ENCODE measurements at places on chromosomes 16 and 17.

DNA sequence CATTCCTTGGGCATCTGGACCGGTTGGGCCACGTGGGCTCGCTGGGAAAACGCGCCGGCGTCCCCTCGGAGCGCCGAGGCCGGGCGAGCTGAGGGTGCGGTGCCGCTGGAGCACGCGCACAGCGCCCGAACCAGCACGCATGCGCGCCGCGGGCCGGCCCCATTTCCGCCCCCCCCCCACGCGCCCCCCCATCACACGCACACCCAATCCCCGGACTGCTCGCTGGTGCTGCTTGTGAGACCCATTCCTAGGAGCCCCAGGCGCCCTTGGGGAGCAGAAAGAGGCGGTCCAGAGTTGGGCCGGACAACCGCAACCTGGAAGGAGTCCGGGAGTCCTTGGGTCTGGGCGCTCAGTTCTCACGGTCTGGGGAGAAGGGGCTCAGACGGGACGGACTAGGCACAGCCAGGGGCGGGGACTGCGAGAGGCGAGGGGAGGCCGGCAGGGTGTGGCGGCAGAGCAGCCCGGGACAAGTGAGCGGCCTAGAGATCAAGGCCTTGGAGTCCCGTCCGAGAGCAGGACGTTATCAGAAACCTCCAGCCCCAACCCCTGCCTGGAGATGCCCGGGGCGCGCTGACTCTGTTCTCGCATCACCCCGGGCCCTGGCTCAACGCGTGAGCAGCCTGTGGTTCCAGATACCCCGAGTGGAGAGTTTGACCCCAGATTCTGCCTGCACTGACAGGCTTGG is 6.0 kb upstream of the CBX8 start:
- no peak for DNase-seq

DNA sequence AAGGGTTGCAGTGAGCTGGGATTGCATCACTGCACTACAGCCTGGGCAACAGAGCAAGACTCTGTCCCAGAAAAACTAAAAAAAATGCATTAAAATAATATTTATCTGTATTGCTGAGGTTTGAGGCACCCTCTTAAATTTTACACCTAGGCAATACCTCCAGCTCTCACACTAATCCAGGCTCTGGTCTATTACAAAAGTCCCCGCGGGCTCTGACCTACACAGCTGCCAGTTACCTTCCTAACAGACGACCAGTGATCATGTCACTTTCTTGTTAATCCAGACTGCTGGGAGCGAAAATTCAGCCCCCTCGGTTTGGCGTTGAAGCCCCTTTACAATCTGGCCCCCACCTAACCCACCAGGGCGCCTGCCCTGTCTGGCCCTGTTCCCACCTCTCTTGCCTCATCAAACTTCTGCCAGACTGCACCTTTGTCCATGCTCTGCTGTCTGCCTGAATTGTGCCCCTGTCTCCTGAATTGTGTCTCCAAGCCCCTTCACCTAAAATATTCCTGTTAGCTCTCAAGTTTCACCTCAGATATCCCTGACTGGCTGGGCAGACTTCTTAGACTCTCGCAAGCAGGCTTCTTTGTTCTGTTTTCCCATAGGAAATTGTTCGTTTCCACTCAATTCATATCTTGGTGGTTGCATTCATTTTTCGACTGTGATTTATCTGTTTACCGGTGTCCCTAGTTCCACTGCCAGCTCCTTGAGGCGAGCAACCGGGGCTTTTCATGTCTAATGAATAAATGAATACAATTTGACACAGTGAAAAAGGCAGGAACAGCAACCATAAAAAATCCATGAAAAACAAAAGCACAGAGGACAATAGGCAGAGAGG is 65.9 kb downstream of the PITPNC1 start:
- no peak for DNase-seq

GRCh38 chr17:4232168-4232813 is 31.5 kb downstream of the ANKFY1 start:
- DNase-seq, result no peak

DNA sequence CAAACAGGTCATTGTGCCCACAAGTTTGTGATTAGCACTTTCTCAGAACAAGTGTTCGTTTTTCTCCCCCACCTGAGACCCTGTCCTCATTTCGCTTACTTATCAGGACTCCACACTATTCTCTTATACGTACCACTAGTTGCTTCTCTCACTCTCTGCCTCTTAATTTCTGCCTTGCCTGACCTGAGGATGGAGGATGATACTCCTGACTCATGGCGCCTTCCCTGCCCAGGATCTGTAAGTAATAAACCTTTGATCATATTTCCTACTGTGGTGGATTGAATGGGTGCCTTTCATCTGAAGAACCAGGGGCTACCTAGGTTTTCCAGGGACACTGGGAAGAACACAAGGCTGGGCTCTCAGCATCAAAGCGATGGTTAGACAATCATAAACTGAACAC is 39.8 kb upstream of the BPTF start:
- no peak for DNase-seq

DNA sequence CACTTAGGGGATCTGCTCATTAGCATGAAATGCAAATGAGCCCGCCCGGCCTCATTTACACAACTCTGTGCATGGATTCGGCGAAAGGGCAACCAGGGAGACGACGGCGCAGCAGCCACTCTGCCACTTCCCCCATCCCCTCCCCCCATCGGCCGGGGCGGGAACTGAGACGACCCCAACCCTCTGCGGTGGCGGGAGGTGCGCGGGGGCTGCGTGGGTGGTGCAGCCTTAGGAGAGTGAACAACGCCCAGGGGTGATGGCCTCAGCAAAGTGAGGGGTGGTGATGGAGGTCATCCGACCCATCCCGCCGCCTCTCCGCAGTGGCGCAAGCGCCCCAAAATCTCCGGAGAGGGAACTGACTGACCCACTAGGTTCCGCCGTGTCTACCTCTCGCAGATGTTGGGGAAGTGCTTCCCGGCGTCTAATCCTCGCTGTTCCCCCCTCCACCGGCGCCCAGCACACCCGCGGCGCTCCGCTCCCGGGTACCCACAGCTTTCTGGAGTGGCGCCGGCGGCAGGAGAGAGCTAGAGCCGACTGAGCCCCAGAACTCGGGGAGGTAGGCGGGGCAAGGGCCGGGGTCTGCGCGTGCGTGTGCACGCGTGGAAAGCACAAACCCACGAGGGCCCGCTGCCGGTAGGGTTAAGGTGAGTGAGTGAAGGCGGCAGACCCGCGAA is 1.4 kb upstream of the CACNA1G start:
- no peak for DNase-seq

DNA sequence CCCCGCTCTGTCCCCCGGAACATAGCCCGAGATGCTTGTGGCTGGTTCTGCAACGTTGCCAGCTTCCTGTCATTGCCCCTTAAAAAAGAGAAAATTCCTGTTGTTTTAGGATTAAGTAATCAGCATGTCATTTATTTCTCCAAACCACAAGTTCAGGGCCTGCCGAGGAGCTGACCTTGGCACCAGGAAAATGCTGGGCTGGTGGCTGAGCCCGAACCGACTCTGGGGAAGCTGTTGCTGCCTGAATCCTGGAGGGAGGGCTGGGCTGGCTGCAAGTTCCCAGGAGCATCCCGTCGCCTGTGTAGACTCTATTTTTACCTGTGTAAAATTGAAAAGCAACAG is 130.9 kb upstream of the FOXF1 start:
- no peak for DNase-seq

- DNase-seq, result no peak
Measured at GRCh38 chr16:21570676-21571017, 28.7 kb upstream of the METTL9 start.

- no peak for DNase-seq
Measured at GRCh38 chr17:65759532-65759931, 198.1 kb upstream of the AXIN2 start.

DNA sequence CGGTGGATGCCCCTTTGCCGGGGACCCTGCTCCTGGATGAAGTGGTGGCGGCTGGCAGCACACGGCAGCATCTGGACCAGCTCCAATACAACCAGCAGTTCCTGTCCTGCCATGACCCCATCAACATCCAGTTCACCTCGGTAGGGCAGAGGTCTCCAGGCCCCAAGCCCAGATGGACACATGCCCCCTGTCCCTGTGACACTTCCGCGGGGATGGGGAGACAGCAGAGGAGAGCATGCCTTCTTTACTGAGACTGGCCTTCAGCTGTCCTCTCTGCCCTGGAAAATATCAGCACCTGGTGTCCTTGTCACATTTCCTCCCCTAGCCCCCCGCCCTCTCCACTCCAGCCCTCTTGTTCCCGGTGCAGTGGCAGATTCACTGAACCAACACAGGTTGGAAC is 6.2 kb downstream of the CHAD start:
- DNase-seq, result no peak

DNA sequence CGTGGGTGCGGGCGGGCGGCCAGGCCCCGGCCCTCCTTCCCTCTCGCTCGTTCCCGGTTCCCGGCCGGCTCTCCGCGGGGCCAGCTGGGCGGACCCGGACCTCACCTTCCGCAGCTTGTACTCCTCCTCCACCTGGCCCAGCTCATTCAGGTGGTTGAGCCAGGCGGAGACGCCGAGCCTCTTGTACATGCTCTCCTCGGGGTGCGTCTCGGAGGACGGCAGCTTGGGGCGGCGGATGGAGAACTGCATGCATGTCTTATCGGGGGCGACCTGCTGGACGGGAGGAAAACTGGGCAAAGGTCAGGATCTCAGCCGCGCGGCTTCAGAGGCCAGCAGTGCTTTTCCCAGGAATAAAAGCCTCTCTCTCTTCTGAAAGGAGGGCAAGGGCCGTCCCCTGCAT is 85.4 kb downstream of the TBC1D16 start:
- DNase-seq, result no peak

DNA sequence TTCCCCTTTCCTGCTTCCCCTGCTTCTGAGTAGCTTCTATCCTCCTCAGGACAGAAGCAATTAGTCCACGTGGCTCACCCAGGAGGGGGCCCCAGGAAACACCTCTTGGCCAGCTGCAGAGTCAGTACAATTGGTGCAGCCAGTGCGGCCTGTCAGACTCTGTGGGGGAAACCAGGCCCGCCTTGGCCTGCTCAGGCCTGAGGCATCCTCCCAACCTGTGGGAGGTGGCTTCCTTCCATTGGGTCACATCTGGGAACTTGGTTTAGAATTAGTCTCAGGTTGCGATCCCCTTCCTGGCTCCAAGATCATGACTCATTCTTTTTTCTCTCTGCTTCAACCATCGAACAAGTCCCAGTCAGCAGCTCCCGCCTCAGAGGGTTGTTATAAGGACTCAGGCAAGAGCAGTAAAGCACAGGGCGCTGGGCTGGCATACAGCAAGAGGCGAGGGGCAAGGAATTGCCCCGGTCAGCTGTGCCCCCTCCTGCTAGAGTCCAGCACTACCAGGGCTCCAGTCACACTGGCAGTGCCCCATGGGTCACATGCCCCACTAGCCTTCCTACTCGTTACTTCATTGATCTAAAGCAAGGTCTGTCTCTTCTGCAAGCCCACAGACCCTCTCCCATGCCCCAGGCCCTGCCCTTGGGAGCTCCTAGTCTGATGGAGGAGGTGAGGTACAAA is 8.1 kb upstream of the EPX start:
- no peak for DNase-seq

DNA sequence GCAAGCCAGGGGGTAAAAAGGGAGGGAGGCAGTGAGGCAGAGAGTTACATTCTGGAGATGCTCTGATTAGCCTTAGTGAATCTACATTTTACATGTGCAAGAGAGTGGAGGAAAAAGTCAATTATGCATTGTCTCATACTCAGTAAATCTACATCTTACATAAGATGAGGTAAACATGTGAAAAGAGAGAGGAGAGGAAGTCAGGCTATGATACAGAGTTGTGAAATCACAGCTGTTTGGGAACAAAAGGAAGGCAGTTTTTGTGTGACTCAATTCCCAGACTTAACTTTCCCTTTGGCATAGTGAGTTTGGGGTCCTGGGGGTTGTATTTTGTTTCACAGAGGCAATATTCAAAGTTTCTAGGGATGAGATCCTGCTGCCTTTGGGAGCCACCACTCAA is 67.8 kb downstream of the GP2 start:
- no peak for DNase-seq

GRCh38 chr17:40134184-40134583 is 6.2 kb upstream of the CASC3 start:
- no peak for DNase-seq

DNA sequence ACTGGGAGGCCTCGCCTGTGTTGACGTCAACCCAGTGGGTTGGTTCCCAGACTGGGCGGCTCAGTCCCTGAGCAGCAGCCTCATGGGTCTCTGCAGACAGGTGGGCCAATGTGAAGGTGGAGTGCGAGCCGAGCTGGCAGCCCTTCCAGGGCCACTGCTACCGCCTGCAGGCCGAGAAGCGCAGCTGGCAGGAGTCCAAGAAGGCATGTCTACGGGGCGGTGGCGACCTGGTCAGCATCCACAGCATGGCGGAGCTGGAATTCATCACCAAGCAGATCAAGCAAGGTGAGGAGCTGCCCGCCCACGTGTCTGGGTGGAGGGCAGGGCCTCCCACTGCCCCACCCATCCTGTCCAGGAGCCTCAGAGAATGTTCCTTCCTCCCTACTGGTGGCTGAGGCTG is 44.1 kb downstream of the MRC2 start:
- DNase-seq, result no peak

GRCh38 chr17:21425736-21426135 is 49.6 kb downstream of the KCNJ12 start:
- no peak for DNase-seq

DNA sequence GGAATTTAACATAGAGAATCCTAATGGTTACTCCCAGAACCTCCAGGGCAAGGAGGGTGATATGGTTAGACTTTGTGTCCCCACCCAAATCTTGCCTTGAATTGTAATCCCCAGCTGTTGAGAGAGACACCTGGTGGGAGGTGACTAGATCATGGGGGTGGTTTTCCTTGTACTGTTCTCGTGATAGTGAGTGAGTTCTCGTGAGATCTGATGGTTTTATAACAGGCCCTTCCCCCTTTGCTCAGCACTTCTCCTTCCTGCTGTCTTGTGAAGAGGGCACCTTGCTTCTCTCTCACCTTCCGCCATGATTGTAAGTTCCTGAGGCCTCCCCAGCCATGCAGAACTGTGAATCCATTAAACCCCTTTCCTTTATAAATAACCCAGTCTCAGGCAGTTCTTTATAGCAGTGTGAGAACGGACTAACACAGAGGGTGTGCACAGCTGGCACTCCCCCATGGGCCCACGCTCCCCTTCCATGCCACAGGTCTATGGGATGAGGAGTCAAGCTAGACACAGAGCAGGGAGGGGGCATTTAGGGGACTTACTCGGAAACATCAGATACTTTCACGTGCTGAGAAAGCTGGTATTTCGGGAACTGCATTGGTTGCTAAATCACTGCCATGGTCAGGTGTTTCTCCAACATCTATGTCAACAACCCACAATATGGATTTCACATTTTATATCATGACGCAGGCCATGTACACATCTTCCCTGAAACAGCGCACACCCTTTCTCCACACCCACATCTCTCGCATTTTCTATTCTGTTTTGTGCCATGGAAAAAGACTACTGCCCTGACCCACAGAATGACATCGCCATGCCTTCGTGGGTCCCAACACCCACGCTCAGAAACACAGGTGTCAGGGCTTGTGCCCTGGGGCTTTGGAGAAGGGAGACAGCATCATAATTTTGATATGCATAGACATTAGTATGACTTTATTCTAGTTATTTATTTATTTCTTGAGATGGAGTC is 199.1 kb upstream of the GSE1 start:
- no peak for DNase-seq

Measured in stimulated activated CD4-positive, alpha-beta T cell treated with anti-CD3 and anti-CD28 coated beads, TNF-alpha, amount 100 ng/mL, for 1 hour (primary cell).